IMR-90 (cell line): ENCODE measurements at places on chromosomes 5 and 9. TPM values are rescaled to one million over a fixed set of nuclear protein-coding genes. Genes with fewer than 3 reads are reported as not detected.

DNA sequence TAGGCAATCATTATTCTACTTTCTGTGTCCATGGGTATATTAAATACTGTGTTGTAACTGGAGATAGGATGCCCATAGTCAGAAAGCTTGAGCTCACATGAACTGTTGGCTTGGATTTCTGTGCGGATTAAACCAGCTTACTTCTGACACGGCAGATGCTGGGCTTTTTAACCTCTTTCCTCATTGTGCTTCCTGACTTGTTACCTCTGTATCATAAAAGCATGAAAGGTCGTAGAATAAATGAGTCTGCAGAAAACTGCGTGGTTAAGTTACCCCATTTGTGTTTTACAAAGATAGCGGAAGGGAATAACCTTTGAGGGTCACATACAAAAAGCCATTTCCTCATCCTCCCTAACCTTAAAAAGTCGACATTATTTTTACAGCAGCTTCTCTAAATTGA lies 199.5 kb upstream of the DMRT1 start:
- no peak for DNase-seq

DNA sequence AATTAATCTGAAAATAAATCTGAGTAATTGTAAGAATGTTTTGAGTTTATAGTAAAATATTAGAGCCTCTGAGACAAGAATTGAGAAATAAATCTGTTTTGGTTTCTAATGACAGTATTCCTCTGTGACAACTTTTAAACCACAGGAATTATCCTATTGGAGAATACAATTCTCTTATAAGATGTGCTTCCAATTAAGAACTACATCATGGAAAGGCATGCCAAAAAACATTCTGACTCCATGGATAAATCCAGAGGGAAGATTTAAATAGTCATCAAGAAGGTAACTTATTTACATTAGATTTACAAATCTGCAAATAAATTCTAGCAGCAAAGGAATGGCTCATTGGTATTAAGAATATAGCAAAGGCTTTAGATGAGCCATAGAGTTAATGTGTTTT lies 178.3 kb upstream of the ACOT12 start:
- DNase-seq = no peak

DNA sequence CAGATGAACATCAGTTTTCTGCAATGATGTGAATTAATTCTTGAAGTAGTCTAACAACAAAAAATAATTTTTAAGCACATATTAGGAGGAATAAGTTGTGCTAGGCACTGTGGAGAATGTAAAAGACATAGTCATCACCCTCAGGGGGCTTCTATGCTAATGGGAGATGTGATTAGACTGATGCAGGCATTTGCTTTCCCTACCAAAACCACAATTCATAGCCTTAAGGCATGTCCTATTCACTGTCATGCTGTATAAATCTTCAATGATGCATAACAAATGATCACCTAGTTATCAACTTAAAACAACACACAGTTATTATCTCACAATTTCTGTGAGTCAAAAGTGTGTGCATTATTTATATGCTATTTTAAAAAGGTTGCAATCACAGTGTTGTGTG lies 422.6 kb downstream of the MAN2A1 start:
- no peak for DNase-seq

- peak; percentile 19 for DNase-seq
Observed at GRCh38 chr9:35579130-35579529, 25.9 kb upstream of the TESK1 start.

DNA sequence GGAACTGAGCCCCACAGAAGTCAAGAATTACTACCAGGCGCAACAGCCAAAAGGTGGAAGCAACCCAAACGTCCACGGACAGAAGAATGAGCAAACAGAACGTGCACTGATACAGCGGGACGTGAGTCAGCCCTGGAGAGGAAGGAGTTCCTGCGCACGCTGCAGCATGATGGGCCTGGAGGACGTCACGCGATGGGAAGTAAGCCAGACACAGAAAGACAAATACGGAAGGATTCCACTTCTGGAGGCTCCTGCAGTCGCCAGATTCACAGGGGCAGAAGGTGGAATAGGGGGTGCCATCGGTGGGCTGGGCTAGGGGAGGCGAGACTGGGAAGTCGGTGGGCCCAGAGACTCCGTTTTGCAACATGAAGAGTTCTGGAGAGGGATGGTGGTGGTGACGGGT lies 80.3 kb upstream of the PHYKPL start:
- no peak for DNase-seq

- DNase-seq = no peak
Observed at GRCh38 chr9:37788332-37788731, 3.5 kb upstream of the EXOSC3 start.

GRCh38 chr9:93041108-93041802 lies 17.2 kb upstream of the SUSD3 start:
- DNase-seq = no peak

DNA sequence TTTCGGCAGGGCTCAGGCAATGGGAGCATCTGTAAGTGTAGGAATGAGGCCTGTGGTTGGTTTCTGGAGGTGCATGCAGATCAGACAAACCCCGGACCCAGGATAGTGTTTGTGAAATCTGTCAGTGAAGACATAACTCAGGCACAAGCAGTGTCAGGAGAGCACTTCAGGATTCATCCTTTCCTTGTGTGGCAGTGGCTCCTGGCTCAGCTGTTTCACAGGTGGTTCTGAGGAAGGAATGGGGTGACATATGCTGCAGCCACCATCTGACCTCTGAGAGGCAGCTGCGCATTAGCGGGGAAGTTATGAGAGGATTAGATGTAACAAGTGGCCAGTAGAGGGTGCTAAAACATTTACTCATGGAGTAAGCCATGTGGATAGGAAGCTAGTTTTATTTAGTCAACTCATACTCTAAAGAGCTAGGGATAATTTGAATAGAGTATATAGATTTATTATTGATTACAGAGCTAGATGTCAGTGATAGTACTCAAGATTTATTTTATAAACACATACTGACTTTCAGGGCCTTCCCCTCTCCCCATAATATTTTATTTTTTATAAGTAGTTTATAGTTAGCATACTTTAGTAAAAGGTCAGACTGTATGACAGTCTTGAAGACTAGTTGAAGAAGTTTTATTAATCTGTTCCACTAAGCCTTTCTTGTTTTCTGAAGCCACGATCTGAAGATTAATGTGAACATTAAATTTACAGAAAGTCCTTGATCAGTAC lies 28.4 kb downstream of the NNT start:
- DNase-seq = peak; percentile 87

DNA sequence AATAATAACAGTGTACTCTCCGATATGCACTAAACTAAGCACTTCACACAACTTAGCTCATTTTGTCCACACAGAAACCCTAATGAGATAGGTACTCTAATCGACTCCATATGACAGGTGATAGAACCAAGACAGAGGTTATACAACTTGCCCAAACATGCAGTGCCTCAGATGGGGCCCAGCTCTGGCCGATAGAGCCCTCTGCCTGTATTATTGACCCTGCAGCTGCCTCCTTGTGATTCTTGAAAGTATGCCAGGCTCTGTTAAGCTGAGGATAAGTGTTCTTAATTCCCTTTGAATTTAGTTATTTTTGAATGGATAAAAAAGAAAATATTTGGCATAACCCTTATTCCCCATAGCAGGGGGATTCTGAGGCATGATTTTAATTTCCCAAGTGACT lies 78.5 kb downstream of the HMHB1 start:
- DNase-seq = no peak

DNA sequence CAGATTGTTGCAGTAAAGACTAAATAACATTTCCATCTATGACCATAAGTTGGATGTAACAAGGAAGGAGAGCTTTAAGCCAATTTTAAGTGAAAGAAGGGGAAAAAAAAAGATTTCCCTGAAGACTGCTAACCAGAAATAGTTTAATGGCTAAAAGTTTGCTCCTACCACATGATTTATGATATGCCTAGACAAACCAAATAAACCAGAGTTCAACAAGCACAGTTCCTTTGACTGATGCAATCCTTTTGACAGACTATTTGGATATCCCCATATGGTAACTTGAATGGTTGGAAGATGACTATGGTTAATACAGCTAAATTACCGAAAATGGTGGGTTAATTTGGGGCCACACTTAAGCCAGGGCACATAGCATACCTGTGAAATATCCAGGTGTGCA lies 338.5 kb downstream of the CETN3 start:
- no peak for DNase-seq

GRCh38 chr5:142316051-142316450 lies 8.8 kb downstream of the SPRY4 start:
- peak; percentile 67 for DNase-seq

DNA sequence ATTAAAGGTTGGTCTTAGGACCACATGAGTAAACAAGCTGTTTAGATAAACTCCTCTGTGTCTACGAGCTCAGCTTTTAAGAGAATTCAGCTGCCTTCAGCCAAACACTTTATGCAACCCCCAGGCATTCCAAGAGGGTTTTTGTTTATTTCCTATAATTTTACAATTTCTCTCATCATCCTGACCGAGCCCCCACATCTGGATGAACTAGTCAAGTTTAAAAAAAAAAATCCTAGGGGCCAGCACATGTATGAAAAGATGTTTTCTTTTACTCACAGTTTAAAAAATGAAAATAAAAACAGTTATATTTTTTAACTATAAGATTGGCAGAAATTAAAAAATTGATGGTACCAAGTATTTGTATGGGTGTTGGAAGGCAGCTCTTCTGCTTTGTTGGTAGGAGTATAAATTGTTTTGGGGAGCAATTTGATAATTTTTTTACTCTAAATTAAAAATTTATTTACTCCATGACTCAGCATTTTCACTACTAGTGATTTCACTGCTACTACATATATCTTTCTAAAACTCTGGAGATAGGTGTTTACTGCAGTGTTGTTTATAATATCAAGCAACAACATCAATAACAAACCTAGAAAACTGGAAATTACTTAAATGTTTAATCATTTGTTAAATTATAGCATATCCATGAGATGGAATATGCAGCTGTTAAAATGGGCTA lies 18.1 kb downstream of the YTHDC2 start:
- no peak for DNase-seq

- DNase-seq = no peak
Observed at GRCh38 chr9:93061791-93062763, 3.6 kb downstream of the SUSD3 start.

DNA sequence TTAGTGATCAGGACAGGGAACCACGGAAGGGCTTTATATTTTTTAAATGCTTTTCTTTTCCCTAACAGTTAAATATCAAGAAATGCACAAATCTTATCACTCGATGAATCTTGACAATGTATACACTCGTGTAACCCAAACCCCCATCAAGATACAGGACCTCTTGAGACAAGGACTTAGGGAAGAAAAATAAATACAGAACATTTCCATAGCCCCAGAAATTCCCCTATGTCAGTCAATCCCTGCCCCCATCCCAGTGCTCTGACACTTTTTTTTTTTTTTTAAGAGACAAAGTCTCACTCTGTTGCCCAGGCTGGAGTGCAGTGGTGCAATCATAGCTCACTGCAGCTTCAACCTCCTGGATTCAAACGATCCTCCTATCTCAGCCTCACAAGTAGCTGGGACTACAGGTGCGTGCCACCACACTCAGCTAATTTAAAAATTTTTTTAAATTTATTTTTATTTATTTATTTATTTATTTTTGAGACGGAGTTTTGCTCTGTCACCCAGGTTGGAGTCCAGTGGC lies 2.7 kb downstream of the SPINK4 start:
- no peak for DNase-seq

The GFI1B gene
- total RNA-seq = not detected in 2 replicates

The SIT1 gene
- total RNA-seq = not detected in 2 replicates

The HMCN2 gene
- not detected in 2 replicates for total RNA-seq

The WWC1 gene
- total RNA-seq = 9.1 and 10.3 TPM in 2 replicates
